HFFc6 (cell line): ENCODE measurements at places on chromosomes 13 and 19. TPM values are rescaled to one million over a fixed set of nuclear protein-coding genes. Genes with fewer than 3 reads are reported as not detected.

DNA sequence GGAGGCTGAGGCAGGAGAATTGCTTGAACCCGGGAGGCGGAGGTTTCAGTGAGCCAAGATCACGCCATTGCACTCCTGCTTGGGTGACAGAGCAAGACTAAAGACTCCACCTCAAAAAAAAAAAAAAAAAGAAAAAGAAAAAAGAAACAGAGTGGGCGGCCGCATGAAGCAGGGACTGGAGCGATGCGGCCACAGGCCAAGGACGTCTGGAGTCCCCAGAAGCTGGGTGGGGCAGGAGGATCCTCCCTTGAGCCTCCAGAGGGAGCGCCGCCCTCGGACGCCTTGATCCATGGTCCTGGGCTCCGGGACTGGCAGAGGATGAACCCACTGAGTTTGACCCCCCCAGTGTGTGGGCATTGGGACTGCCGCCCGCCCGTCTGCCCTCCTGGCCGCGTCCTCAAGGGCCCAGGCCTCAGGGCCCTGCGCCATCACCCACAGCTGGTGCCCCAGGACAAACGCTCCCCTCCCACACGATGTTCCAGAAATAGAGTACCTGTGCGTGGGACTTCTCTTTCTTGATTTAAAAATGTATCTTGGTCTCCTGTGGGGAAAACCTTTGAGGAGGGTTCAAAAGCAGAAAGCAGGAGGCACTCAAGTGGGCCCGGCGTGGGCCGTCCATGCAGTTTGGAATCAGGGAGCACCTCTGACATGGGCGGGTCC is 15.5 kb downstream of the BTBD2 start:
- DNase-seq, result no peak

GRCh38 chr19:821231-821824 is 427 bp downstream of the PLPPR3 start:
- DNase-seq, result no peak

- DNase-seq, result peak; percentile 42
Measured at GRCh38 chr19:13859361-13859880, 17.5 kb upstream of the NANOS3 start.

DNA sequence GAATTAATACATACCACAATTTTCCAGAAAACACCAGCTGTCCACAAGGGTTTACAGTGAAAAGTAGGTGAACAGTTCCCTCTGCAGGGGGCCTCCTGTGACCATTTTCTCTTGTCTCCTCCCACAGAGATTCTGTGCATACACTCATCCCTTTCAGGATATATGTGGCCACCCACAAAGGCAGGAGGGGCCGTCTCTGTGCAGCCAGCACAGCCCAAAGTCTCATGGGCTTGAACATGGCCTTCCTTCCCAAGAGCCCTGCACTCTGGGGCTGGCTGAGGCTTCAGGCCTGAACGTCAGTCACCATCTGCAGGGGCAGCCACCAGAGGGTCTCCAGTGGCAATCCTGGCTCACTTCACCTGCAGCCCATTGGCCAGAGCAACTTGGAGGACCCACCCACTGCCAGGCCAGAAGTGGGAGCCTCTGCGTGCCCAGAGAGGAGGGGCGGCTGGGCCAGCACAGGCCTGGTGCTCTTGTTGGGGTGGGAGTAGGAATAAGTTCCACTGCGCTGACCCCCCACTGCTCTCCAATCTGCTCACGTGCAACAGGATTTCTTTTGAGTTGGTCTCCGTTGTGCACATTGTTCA is 25.1 kb downstream of the TMEM161A start:
- DNase-seq, result peak; percentile 28

GRCh38 chr13:109599901-109600657 is 186.3 kb downstream of the IRS2 start:
- no peak for DNase-seq

- DNase-seq, result no peak
Measured at GRCh38 chr13:20049558-20050473, 91.3 kb downstream of the ZMYM2 start.

DNA sequence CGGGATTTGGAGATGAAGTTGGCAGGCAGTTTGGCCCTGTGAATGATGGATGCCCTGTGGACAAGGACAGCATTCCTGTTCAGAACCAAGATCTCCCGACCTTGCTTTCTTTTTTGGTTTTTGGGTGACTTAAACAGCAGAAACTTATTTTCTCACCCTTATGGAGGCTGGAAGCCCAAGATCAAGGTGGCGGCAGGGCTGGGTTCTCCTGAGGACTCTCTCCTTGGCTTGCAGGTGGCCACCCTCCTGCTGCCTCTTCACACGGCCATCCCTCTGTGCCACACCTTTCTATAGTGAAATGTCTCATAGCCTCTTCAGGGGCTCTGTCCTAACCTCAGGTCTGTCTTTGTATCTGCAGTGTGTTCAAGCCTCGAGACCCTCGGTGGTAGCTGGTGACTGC is 14.0 kb downstream of the ZNF333 start:
- no peak for DNase-seq

DNA sequence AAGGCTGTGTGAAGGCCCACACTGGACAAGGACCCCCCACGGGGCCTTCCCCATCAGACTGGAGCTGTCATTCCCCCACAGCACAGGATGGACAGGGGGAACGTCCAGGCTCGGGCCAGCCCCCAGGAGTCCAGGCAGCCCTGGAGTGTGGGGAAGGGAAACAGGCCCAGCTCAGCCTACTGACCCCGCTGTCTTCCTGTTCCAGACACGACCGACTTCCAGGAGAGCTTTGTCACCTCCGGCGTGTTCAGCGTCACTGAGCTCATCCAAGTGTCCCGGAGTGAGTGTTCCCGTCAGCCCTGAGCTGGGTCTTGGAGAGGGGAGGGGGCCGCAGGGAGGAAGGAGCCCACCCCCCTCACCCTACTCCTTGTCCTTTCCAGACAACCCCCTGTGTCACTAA is 47.0 kb downstream of the SMIM24 start:
- no peak for DNase-seq

- no peak for DNase-seq
Measured at GRCh38 chr13:67299751-67300150, 69.6 kb upstream of the PCDH9 start.

The KLK15 gene
- not detected in 3 replicates for total RNA-seq

The ZNF358 gene
- 30.2 to 37.9 TPM (median 32.3 TPM) in 3 replicates for total RNA-seq

The RASIP1 gene
- not detected in 3 replicates for total RNA-seq

The ZNF709 gene
- 1.3 to 2.6 TPM (median 1.4 TPM) in 3 replicates for total RNA-seq

The DCT gene
- total RNA-seq, result not detected in 3 replicates

The RHPN2 gene
- 3.0 to 5.4 TPM (median 3.7 TPM) in 3 replicates for total RNA-seq
